Fibroblast of skin of left quadriceps (primary cell): ENCODE measurements at places on chromosomes 11 and 22.

DNA sequence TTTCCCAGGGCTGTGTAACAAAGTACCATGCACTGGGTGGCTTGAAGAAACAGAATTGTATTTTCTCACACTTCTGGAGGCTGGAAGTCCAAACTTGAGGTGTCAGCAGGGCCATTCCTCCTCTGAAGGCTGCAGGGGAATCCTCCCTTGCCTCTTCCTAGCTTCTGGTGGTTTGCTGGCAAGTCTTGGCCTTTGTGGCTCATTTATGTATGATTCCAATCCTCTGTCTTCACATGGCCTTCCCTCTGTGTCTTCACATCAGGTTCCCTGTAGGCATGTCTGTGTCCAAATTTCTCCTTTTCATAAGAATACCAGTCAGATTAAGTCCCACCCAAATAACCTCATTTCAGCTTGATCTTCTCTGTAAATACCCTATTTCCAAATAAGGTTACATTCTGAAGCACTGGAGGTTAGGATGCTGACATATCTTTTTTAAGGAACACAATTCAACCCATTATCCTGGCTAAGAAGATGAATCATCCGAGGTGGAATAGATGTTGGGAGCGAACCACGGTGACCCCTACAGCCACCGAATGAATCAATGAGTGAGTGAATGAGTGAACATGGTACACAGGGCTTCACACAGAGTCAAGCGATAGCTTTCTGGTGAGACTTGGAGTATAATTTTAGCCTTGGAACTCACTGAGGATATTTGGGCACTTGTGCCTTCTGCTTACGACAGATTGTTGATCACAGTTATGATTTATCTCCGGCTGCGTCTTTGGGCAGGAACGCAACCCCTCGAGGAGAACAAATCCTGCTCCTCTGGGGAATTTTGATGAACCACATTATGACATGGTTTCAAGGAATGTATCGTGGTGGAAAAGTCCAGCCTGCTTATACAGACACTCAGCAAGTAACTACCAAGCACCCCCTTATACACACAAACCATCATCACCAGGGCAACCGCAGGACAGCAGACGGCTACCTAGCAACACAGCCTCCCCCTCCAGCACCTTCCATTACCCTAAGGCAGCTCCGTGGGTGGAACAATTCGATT is 34.3 kb upstream of the MICAL2 start:
- peak; percentile 99 for DNase-seq

GRCh38 chr11:67541198-67541597 is 18.0 kb upstream of the CABP2 start:
- no peak for DNase-seq

- no peak for DNase-seq
Observed at GRCh38 chr22:32752816-32753520, 48.5 kb upstream of the TIMP3 start.

- DNase-seq: no peak
Observed at GRCh38 chr22:36879775-36880174, 19.0 kb downstream of the NCF4 start.

DNA sequence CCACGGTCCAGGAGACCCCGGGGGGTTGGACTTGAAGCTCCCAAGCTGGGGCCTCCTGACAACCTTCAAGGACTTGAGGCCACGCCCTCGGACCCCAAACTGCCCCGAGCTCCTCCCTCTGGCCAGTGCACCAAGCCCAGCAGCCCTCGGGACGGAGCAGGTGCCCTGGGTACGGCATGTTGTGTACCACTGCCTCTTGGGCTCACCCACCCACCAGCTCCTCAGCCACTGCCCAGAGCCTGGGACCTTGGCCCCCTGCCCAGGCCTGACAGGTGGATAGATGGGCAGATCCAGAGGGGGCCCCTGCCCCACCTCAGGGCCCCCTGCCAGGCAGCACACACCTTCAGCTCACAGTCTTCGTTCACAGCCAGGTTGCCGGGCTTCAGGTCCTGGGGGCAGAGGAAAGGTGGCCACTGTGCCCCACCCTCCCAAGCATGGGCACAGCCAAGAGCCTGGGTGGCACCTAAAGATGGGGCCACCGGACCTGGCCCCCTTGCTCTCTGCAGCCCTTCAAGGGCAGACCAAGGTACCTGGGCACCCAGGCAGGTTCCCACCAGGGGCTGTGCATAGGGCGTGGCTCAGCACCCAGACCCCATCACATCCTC is 5.1 kb downstream of the MAPK12 start:
- DNase-seq: no peak

DNA sequence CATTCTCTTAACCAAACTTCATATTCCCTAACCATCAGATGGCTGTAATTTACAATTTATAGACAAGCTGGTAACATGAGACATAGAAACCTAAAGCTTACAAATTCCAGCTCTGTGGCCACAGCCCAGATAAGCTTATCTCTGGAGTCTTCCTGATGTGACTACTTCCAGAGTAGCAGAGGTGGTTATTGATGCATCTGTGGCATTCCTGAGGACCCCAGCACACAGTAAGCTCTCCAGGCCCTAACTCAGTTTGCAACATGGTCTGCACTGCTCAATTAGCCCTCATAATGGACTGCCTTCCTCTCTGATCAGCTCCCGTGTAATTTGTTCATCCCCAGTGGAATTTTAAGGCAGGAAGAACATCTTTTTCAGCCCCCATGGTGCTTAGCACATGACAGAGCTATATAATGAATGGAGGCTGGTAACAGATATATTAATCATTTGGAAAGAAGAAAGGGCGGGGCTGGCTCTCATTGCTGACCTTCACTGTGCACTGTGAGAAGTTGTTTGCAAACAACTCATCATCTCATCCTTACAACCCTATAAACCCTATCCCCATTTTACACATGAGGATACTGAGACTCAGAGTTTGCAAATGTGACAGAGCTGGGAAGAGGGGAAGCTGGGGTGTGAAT is 30.1 kb upstream of the KCNJ11 start:
- DNase-seq: no peak

GRCh38 chr22:24894220-24894975 is 52.1 kb downstream of the LHFPL7 start:
- peak; percentile 21 for DNase-seq

- no peak for DNase-seq
Observed at GRCh38 chr11:109300211-109300610, 121.8 kb upstream of the C11orf87 start.

GRCh38 chr22:40182231-40182835 is 4.6 kb downstream of the TNRC6B start:
- DNase-seq: no peak

DNA sequence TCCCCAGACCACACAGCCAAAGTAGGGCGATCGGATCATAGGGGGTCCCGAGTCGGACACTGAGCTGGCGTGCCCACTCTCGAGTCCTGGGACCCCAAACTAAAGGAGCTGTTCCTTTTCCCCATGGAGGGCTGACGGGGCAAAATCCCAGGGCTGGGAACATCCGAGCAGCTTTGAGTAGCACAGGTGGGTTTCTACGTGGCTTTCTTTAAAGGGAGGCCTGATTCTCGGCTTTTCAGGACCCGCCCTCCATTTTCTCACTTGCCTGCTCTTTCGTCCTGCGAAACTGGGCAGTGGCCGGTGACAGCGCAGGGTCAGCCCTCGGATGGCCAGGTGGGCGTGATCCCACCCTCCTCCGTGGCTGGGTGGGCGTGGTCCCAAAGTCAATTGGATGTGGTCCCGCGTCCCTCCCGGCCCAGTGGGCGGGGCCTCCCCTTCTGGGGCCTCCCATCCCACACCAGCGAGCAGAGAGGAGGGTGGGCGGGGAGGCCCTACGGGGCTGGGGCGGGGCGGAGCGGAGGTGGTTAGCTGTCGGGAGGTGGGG is 17.5 kb upstream of the TXNRD2 start:
- no peak for DNase-seq

- DNase-seq: no peak
Observed at GRCh38 chr11:61869708-61870451, 21.5 kb downstream of the FADS3 start.

DNA sequence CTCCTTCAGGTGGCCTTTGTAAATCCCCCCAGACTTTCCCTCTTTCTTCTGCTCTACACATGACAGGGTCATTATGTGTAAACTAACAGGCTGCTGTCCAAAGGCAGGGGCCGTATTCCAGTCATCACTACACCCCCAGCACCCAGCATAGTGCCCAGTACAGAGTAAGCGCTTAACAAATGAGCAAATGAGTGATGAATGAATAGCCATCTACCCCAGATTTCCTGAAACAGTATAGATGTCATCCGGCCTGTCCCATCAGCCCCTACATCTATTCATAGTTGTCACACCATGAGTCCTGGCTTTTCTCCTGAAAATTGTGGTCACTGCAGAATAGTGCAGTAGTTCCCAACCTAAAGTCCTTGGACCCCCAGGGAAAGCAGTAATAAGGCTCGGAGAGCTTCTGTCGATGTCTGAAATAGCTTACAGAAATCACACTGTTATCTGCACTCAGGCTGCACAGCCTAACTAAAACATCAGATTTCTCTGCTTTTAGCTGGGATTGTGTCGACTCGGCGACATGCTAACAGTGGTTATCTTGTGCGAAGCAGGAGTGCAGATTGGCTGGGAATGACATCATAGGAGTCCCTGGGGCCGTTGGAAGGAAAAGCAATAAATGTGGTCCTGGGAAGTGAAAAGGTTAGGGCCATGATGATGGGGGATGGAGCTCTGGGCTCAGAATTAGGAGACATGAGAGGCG is 143.8 kb upstream of the NECTIN1 start:
- DNase-seq: no peak

DNA sequence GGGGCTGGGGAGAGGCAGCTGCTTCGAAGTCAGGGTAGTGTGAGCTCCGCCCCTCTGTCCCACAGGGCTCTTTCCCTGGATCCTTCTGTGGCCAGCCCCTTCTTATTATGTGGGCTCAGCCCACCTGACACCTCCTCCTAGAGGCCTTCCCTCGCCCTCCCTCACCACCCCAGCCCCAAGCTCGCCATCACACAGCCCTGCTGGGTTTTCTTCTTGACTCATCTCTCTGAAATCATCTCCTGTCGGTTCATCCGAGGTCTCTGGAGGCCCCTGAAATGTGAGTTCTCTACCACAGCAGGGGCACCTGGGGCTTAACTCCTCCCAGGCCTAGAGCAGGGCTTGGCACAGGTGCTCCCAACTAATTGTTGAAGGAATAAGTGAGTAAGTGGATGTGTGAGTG is 65.2 kb downstream of the CACNA1I start:
- no peak for DNase-seq

- peak; percentile 51 for DNase-seq
Observed at GRCh38 chr11:107957109-107957588, 28.9 kb downstream of the RAB39A start.

DNA sequence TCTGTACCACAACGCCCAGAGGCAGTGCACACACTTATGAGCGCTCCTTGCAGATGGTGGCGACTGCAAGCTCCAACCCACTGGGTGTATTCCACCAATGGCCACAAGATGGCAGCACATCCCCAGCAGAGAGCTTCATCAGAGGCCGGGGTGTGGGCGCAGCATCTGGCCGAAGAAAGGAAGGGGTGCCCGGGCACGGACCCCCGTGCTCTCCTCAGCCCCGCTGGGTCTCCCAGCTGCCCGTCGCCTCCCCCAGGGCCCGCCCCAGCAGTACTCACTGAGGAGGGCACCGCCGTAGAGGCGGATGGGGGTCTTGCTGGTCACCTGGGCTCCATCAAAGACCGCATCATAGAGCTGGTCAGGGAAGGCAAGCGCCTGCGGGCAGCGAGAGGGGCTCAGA is 14.2 kb downstream of the TP53I11 start:
- peak; percentile 47 for DNase-seq

DNA sequence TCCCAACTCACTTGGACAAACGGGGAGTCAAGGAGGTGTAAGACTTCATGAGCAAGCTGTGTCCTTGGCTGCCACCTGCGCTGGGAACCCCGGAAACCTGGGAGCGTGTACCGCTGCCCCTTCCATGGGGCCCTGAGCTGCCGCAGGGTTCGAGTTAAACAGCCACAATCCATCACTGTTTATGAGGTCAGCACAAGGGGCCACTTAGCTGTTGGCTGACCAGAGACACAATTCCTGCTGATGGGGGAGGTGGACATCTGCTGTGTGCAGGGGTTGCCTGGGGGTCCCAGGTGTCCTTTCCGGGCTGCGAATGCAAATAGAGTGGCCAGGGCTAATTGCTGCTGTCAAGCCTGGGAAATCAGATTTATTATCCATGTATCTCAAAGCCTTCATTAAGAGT is 549.3 kb downstream of the BRD1 start:
- DNase-seq: no peak

DNA sequence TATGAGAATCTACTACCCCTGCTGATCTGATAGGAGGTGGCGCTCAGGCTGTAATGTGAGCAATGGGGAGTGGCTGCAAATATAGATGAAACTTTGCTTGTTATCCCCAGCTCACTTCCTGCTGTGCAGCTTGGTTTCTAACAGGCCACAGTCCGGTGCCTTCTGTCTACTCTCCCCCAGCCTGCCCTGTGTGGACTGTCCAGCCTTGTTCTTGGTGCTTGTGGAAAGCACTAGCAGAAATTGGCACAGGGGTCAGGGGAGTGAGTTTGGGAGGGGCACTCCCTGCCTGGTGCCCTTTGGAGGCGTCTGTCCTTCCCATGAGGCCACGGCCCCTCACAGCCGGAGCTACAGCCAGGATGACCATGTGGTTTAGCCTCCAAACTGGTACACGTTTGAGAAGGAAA is 14.3 kb downstream of the MOV10L1 start:
- DNase-seq: no peak

- no peak for DNase-seq
Observed at GRCh38 chr11:45413156-45413858, 127.2 kb upstream of the SYT13 start.
